Activated T-helper 2 cell treated with anti-CD3 and anti-CD28 coated beads, Interferon-gamma antibody, Interleukin-2, Interleukin-4, amounts not matched to agents 10 μg/mL and 5 μg/mL and 100 μg/mL, durations not matched to agents 14 hours and 24 hours and 36 hours (primary cell): ENCODE measurements at places on chromosomes 5 and 9.

GRCh38 chr9:128723352-128723865 lies 518 bp downstream of the ZDHHC12 start:
- no peaks in the 10 kb centered on the region for H3K27me3 ChIP-seq
- no peak for DNase-seq
- peak overlapping the region; percentile 98 for H3K4me3 ChIP-seq
- peak overlapping the region; percentile 90 for H3K27ac ChIP-seq
- H3K36me3 ChIP-seq = peaks cover 24% of the 10 kb centered on the region

DNA sequence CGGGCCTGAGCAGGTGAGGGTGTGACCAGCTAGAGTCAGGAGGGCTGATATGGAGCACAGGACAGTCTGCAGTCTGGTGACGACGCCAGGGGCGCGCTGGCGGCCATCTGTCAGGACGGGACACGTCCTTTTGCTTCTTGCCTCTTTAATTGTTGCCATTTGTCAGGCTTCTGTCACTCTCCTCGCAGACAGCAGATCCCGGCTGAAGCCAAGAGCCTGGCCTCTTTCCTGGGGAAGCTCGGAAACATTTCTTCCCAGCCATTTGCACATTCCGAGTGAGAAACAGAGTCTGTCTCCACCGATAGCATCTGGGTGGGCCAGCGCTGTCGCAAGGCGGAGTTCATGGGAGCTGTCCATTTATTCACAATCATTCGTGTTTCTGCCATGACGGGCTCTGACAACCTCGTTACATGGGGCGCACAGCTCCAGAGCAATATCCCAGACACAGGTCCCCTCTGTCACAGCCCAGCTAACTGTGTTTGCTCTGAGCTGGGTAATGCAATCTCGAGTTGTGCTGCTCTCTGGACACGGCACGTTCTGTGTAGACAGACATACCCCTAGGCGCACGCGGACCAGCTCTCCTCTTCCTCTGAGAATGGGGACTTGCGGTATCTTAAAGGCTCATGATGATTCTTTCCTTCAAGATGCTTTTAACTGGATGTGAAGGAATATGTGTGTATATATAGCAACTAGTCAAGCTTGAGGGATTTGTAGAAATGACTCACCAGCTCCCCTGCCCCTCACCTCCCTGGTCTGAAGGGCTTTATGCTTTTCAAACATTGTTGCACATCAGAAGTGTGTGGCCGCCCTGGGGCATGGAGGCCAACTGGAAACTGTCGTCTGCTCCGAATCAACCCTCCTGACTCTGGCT lies 105.3 kb upstream of the FCN2 start:
- H3K36me3 ChIP-seq = no peaks in the 10 kb centered on the region
- peaks cover 4% of the 10 kb centered on the region for H3K27me3 ChIP-seq
- no peak for DNase-seq
- H3K27ac ChIP-seq = no peak overlapping the region

GRCh38 chr9:93701494-93702218 lies 125.3 kb downstream of the PHF2 start:
- DNase-seq = no peak
- no peaks in the 10 kb centered on the region for H3K36me3 ChIP-seq
- no peak overlapping the region for H3K4me3 ChIP-seq
- H3K27me3 ChIP-seq = peaks cover 3% of the 10 kb centered on the region

DNA sequence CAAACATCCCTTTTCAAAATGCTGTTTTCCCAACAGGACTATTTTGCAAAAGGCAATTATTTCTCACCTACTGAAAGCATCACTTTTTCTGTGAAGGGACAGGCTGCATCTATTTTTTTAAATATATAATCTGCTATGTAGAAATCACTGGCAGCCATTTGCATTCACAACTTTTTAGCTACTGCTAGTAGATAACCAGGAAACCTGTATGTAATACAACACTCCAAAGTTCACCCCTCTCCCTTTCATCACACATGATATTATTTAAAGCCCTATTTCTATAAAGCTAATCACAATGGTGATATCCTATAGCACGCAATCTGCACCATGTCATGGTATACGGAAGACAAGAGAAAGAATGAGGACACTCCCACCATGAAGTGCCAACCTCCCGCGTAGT lies 9.8 kb downstream of the DMGDH start:
- H3K4me3 ChIP-seq = no peak overlapping the region
- peaks cover 2% of the 10 kb centered on the region for H3K4me1 ChIP-seq
- H3K27me3 ChIP-seq = peaks cover 16% of the 10 kb centered on the region
- no peak overlapping the region for H3K27ac ChIP-seq

GRCh38 chr9:81052846-81053245 lies 636.5 kb downstream of the TLE1 start:
- H3K27ac ChIP-seq = no peak overlapping the region
- no peaks in the 10 kb centered on the region for H3K36me3 ChIP-seq
- H3K27me3 ChIP-seq = no peaks in the 10 kb centered on the region
- no peak overlapping the region for H3K4me3 ChIP-seq
- DNase-seq = no peak

GRCh38 chr9:76996700-76997099 lies 22.8 kb upstream of the FOXB2 start:
- DNase-seq = no peak
- H3K27ac ChIP-seq = no peak overlapping the region
- H3K4me3 ChIP-seq = no peak overlapping the region
- no peaks in the 10 kb centered on the region for H3K4me1 ChIP-seq
- H3K36me3 ChIP-seq = no peaks in the 10 kb centered on the region
- H3K27me3 ChIP-seq = peaks cover 2% of the 10 kb centered on the region
